ENCODE measurements at places on chromosomes 11 and 22.
A peak's percentile ranks its signal among the peaks of the same experiment; 100 is the strongest.

- DNase-seq, result no peak
Measured at GRCh38 chr11:6681949-6682348, 1.2 kb downstream of the MRPL17 start.

- DNase-seq, result no peak
Measured at GRCh38 chr11:95711945-95712221, 77.7 kb downstream of the FAM76B start.

- no peak for DNase-seq
Measured at GRCh38 chr11:84106541-84106940, 820.4 kb upstream of the CCDC90B start.

DNA sequence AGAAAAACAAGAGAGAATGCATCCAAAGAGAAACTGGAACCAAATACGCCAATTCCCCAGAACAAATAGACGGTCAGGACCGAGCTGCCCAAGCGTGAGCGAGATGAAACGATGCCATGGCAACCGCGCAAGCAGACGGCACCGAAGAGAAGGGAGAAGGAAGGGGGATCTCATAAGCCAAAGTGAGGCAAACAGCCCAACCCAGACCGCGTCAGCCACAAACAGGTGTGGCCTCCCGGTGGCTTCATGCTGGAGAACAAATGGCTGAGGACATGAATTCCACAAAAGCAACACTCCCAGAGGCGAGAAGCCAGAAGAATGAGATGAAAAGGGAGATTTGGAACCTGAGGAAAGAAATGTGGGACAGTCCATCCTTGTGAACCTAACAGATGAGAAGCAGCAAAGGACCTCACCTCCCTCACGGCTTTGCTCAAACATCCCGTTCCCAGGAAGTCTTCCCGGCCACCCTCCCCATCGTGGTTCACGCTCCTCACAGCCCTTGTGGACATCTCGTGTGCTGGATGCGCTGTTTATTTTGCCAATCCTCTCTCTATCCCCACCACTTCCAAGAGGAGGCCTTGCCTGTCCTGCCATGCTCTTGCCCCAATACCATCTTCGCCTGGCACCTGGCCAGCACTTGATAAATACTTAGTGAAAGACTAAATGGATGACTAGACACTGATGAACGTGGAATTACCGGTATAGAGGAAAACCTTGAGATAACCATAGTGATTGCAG lies 89.1 kb upstream of the RTL6 start:
- no peak for DNase-seq

- no peak for DNase-seq
Measured at GRCh38 chr11:6538945-6539344, 41.9 kb downstream of the DNHD1 start.

DNA sequence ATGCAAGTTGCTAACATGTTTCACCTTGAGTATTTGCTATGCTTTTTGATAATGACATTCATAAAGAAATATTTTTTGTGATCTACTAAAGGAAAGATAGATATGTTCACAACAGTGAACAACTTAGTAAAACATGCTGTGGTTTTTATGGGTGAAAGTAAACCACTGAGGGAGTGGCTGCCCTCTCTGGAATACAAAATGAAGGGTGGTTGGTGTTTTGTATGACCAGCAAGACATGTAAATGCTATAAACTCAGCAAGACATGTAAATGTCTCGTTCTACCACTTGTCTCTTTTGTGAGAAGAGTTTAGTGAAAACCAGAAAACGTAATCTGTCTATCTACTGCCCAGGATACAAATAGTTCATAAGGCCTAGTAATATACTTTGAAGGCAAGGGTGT lies 7.6 kb upstream of the AMPD3 start:
- DNase-seq, result no peak

DNA sequence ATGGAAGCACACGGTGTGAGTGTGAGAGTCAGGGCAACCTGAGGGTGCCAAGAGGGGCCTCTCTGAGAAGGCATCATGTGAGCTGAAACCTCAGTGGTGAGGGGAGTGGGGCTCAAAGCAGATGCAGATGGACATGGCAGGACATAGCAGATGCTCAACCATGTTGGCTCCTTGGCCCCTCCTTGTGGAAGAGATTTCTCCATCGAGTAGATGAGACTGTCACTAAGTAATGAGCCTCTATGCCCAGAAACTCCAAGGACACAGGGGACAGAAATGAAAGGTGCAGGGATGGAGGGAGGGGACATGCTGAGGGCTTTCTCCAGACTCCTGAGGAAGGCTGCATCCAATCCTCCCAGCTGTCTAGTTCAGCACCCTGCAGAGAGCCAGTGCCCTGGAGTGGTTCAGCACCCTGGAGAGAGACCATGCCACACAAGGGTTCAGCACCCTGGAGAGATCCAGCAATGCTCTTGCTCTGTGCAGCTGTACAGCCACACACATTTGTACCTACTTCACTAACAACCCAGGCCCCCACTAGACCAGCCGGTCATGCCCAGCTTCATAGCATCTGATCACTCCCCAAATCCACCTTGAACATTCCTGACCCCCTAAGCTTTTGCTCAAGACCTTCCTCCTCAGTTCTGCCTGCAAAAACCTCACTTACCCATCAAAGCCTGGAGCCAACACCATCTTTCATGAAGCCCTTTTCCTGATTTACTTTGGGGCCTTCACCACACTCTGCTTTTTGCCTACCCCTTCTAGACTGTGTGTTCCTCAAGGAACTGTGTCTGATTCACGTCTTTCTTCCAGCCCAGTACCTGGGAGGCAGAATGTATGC lies 252.0 kb downstream of the CTTN start:
- no peak for DNase-seq

DNA sequence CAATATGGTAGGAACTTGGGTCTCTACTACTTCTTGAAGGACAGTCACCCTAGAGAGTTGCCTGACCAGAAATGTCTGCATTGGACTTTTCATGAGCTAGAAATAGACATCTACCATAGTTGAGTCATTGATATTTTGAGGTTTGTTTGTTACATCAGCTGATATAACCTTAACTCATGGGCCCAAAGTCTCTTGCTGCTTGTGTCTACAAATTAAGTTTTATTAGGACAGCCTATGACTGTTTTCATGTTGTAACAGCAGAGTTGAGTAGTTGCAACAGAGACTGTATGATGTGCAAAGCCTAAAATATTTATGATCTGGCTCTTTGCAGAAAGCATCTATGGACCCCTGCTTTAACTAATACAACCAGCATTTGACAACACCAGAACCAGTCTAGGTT lies 155.3 kb downstream of the MIAT start:
- DNase-seq, result no peak

GRCh38 chr11:85914425-85914824 lies 59.2 kb downstream of the CCDC83 start:
- no peak for DNase-seq

- no peak for DNase-seq
Measured at GRCh38 chr11:76891285-76891684, 30.6 kb downstream of the ACER3 start.

DNA sequence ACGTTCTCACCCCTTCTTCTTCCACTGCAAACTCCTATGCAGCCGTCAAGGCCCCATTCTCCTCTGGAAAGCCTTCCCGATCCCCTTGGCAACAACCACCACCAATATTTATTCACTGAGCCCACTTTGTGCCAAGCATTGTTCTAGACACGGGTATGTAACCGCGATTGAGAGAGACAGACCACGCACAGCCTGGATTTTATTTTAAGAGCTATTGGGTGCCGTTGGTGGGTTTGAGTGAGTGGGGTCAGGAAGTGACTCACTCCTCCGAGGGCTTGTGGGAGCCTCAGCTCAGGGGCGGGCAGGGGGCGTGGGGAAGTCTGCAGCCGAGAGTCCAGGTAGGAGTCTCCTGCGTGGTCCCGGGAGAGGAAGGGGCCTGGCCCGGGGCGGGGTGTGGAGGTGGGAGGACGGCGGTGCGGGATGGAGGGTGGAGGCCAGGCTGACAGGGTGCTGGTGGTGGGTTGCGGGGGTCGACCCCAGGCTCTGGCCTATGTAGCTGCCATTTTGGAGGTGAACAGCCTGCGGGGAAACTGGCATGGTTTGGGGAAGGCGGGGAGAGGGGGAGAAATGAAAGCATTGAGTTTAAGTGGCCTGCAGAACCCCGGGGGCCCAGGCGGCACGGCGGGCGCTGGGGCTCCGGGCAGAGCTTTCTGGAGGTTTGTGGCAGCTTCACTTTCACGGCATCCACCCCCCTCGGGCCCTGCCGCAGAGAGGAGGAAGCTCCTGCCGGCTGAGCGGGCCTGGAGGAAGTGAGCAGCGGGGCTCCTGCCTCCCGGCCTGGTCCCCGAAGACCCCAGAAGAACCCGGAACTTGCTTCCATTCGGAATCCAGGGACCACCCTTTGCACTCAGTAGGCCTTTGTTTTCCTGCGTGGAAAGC lies 547 bp downstream of the PARVG start:
- peak; percentile 35 for DNase-seq

GRCh38 chr11:12840871-12841660 lies 166.8 kb downstream of the TEAD1 start:
- DNase-seq, result no peak

DNA sequence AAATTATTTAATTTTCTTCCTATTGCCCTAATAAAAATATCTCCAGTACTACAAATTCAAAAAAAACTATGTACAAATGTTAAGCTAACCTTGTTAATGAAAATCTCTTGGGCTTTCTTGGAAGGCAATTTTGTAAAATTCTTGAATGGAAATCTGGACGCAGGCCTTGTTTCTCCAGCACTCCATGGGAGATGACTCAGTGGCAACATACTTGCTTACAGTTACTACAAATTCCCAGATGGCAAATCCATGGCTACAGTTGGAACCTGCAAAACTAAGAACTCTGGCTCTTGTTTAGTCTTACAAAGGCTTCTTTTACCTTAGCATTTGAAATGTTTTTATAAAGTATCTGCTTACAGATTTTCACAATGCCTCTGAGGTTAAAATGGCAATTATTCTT lies 725.2 kb downstream of the DLG2 start:
- DNase-seq, result no peak

- no peak for DNase-seq
Measured at GRCh38 chr11:8596504-8597046, 2.5 kb upstream of the STK33 start.

- no peak for DNase-seq
Measured at GRCh38 chr11:13777341-13777985, 109.0 kb downstream of the FAR1 start.

DNA sequence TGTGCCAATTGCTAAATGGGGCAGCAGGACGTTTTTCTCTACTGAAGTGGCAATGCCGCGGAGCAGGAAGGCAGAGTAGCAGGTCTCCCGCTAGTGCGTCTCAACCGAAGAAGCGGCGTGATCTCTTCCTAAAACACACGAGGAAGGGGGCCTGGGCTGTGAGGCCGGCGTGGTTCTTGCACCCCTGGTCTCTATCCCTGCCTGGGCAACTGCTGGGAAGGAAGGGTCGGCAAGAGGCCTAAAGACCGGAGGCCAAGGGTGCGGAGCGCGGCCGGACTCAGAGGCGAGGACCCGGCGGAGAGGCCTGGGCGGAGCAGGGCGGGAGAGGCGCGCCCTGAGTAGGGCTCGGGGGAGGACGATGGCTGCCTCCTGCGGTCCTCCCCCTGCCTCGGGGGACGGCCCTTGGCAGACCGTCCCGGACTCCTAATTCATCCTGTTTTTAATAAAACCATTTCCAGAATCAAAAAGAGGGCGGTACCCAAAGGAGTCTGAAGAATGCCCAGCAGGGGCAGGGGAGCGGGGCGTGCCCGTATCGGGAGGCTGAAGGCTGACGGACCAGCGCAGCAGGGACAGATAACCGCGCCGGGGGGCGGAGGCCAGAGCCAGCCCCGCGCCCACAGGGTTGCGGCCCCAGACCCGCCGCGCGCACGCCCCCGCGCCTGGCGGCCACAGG lies 572 bp upstream of the APLP2 start:
- peak; percentile 50 for DNase-seq

DNA sequence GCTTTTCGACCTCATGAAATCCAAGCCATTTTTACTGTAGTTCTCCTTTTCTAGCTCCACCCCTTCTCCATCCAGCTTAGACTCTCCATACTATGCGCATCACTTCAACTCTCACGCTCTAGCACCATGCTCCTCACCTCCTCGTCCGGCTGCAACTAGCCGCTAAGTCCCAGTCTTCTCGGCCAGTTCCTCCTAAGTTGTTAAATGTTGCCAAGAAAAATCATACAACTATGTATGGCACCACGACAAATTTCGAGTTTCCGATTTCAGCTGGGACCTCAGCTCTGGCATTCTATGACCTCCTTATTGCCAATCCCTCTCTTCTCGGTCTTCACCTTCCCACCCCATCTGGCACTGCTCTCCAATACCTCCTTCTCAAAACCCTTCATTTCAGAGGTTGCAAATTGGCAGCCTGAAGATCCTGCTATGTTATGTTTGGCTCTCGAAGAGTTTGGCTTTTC lies 1.0 kb downstream of the ZNF70 start:
- DNase-seq, result no peak

GRCh38 chr22:30188911-30189310 lies 57.6 kb downstream of the LIF start:
- no peak for DNase-seq

GRCh38 chr22:42066937-42067336 lies 3.7 kb downstream of the NAGA start:
- DNase-seq, result no peak

Measured in activated CD4-positive, alpha-beta T cell treated with anti-CD3 and anti-CD28 coated beads, Interleukin-2, amount 50 U/mL, for 24 hours (primary cell).